ENCODE measurements at places on chromosomes 5 and 9.
A peak's percentile ranks its signal among the peaks of the same experiment; 100 is the strongest.

DNA sequence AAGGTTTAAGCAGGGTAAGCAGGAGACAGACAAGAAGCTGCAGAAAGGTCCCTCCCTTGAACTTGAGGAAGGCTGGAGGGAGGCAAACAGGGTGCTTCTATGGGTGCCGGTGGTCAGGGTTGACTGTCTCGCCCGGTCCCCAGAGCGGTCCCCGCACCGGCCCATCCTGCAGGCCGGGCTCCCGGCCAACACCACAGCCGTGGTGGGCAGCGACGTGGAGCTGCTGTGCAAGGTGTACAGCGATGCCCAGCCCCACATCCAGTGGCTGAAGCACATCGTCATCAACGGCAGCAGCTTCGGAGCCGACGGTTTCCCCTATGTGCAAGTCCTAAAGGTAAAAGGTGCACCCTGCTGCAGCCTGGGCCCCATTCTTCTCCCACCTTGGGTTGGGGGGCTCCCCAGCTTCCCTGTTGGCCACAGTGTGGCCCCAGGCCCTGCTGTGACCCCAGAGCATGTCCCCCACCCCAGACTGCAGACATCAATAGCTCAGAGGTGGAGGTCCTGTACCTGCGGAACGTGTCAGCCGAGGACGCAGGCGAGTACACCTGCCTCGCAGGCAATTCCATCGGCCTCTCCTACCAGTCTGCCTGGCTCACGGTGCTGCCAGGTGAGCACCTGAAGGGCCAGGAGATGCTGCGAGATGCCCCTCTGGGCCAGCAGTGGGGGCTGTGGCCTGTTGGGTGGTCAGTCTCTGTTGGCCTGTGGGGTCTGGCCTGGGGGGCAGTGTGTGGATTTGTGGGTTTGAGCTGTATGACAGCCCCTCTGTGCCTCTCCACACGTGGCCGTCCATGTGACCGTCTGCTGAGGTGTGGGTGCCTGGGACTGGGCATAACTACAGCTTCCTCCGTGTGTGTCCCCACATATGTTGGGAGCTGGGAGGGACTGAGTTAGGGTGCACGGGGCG is 5.7 kb downstream of the FGFR4 start:
- DNase-seq = no peak

DNA sequence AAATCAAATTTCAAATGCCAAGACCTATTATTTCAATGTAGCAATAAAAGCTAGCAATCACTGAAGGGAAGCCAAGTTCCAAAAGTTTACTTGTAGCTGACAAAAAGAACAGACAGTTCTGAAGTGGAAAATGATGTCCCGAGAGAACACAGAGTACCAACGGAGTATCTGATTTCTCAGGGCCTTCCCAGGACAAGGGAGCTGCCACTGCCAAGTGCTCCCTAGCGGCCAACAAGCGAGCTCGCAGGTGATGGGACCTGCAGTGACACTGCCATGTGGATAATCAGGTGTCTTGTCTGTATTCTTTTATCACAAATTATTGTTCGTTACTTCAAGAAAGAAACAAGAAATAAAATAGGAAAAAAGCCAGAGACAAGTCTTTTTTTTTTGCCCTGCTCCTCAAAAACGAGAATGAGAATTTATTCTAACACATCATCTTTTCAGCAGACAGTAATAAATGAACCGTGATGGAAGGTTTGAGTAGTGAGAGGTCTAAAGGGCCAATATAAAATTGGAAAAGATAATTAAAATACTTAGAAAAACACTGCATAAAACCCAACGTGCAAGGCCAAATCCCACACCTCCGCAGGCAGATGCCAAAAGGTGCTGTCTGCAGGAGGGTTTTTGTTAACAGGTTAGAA is 159.4 kb downstream of the MYO10 start:
- DNase-seq = peak; percentile 30

GRCh38 chr5:76468635-76469425 is 65.7 kb downstream of the IQGAP2 start:
- peak; percentile 4 for DNase-seq

DNA sequence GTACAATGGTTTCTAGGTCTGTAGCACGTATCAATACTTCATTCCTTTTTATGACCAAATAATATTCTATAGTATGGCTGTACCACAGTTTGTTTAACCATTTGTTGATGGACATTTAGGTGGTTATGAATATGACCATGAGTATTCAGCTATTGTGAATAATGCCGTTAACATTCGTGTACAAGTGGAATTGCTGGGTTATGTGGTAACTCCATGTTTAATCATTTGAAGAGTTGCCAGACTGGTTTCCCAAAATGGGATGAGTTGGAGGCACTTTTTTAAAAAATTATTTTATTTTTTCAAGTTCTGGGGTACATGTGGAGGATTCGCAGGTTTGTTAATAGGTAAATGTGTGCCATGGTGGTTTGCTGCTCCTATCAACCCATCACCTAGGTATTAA is 4.6 kb downstream of the SNX2 start:
- DNase-seq = no peak

- DNase-seq = peak; percentile 52
Measured at GRCh38 chr5:33650911-33651310, 210.1 kb downstream of the TARS1 start.

DNA sequence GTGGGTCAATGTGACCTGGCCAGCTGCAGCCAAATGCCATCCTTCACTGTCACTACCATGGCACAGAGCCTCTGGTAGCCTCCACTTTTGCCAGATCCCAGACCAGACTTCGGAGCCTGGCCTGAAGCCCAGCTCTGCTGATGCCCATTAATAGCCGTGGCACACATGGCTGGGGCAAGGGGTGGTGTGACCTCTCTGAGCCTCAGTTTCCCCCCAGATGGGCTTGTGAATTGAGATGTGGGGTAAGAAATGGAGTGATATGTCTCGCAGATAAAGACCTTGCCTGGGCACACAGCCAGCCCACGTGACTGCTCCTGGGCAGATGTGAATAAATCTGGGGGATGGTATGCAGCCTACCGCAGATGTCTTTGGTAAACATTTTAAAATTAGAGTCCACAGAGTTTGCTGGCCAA is 13.9 kb downstream of the SUSD3 start:
- peak; percentile 79 for DNase-seq

GRCh38 chr5:176469296-176469695 is 21.1 kb downstream of the FAF2 start:
- DNase-seq = no peak

DNA sequence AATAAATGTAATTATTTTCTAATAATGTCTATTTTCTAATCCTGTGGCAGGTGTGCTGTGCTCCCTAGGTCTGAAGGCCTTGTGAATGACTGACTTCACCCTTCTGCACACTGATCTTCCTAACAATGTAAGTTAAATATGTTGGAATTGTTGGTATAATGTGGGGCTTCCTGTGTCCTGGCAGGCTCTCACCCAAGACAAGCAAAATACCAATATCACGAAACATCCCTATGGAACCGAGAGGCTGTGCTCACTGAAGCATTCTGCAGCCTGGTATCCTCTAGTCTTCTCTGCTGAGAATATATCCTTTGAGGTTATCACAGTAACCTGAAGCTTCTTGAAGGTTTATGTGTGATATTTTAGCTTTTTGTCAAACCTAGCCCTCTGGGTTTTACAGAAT is 159.4 kb downstream of the GABRB2 start:
- no peak for DNase-seq

- no peak for DNase-seq
Measured at GRCh38 chr9:135045264-135045927, 42.1 kb upstream of the OLFM1 start.

DNA sequence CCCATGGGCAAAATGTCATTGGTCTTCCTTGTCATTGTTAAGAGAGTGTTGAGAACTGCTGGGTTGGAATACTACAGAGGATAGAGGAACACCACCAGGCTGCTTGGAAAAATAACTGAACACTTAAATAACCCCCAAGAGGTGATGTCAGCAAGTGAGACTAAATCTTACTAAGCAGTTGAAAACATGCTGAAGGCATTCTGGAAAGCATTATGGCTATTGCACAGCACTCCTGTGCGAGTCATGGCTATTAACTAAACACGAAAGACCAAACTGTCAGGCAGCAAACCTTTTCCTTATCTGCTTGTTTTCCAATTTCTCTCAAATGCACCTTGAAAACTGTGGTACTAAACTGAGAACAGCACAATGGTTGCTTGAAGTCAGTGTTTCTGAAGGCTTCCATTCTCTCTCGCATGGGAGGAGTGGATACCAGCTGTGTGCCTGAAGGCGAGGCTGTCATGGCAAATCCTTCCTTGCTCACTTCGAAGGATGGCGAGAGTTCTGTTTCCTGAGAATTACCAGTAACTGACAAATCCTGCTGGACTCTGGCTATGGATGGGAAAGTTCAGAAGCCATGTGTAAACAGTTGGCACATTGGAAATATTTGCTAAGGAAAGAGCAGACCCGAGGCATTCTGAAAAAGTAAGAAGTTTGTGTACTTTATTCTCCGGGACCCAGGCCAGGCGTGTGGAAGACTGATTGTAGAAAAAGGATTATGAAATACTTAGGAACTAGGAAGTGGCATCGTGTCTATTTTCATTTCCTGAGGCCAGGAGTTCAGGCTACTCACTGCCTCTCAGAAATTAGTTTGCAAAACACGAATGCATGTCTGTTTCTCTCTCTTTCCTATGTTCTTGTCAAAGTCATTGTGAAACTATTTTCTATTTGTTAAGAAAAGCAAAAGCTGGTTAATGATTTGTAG is 182.1 kb downstream of the DMRT2 start:
- DNase-seq = peak; percentile 87

GRCh38 chr5:141800617-141801016 is 77.6 kb downstream of the PCDH1 start:
- no peak for DNase-seq

DNA sequence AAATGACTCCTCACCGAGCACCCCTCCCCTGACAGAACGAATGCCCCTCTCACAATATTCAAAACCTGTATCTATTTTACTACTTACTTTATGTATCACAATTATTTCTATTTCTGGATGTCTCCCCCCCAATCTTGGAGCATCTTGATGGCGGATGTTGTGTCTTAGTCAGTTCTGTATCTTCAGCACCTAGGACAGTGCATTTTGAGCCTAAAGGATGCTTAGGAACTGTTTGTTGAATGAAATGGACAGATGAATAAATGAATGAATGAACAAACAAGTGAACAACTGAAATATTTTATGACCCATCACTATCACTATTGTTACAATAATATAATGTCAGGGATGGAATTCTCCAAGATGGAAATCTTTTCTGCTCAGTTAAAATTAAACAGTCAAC is 295.7 kb downstream of the DNAH5 start:
- no peak for DNase-seq

- no peak for DNase-seq
Measured at GRCh38 chr5:85648495-85648894, 969.2 kb upstream of the COX7C start.

DNA sequence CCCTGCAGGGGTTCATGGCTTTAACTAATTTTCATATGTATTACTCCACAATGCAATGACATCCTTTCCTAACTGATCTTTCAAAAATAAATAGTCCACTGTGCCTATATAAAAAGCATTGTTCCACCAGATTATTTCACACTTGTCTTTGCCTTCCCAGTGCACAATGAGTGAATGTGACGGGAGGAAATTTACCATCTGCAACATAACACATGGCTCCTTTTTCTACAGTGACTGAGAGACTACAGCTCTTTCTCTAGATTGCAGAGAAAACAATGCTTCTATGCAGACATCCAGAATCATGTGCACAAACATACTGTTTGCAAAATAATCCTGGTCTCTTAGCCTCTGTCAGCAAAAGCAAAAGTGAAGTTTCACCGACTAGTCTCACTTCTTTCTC is 483.7 kb upstream of the PIK3R1 start:
- DNase-seq = no peak

- DNase-seq = no peak
Measured at GRCh38 chr9:82135106-82135505, 146.5 kb downstream of the SPATA31D1 start.

DNA sequence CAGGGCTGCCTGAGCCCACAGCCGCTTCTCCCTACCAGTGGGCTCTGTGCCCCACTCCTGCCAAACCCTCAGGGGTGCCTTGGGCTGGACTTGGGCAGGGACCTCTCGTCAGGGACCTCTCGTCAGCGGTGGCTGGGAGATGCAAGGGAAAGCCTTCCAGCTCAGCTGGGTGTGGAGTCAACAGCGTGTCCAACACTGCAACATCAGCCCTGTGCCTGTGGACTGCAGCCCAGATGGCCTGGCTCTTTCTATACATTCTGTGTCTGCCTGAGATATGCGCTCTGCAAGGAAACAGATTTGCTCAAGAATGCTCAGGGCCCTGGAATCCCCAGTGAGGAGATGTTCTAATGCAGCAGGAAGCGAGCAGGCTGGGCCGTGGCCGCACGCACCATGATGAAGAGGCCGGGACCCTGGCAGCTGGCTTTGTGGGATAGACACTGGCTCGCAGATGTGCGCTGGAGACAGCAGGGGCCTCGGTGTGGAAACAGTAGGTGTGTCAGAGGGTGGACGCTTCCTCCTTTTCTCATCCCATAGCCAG is 85.0 kb upstream of the COL5A1 start:
- DNase-seq = peak; percentile 66

DNA sequence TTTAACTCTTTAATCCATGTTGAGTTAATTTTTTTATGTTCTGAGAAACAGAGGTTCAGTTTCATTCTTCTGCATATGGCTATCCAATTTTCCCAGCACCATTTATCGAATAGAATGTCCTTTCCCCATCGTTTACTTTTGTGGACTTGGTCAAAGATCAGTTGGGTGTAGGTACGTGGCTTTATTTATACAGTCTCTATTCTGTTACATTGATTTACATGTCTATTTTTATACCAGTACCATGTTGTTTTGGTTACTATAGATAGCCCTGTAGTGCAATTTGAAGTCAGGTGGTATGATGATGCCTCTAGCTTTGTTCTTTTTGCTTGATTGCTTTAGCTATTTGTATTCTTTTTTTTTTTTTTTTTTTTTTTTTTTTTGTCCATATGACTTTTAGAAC is 462.0 kb downstream of the HTR1A start:
- no peak for DNase-seq

DNA sequence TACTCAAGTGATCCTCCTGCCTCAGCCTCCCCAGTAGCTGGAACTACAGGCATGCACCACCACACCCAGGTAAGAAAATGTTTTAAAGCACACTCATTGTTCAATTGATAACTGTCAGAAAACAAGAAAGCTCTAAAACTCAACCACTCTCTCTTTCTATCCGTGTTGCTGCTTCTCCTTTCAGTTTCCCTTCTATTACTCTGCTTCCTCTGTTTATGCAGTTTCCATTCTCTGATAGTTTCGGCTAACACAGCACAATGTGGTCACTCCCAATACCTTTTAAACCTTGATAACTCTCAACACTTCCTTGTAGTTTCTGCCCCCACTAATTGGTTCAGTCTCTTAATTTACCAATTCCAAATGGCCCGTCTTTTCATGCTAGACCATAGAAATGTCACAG is 59.2 kb upstream of the NR4A3 start:
- no peak for DNase-seq

DNA sequence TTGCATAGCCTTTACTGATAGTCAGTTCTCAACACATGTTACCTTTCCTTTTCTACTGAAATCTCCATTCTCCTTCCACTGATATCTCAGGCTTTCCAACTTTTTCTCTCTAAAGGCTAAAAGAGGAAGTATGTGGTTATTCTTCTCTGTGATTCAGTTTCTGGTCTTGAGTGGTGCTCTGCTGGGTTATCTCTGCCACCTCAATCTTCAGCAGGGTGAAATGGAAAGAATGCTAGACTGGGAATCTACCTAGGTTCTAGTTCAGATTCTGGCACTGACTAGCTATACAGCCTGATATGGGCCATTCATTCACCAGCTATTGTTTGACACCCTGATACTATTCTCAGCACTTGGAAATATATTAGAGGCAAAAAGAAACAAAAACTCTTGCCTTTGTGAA is 124.9 kb upstream of the GRIA1 start:
- no peak for DNase-seq

Data from choroid plexus epithelial cell (primary cell).